Subcutaneous preadipocyte (primary cell): ENCODE measurements at places on chromosomes 1 and 21. TPM values are rescaled to one million over a fixed set of nuclear protein-coding genes. Genes with fewer than 3 reads are reported as not detected.

Gene KRTAP6-3
- not detected in 2 replicates for total RNA-seq

Gene DRAXIN
- under 0.01 TPM in 2 replicates for total RNA-seq

Gene IFI44
- total RNA-seq, result 7.8 and 26.5 TPM in 2 replicates

Gene KCND3
- under 0.01 and 0.37 TPM in 2 replicates for total RNA-seq

Gene S100A2
- 1.5 and 1.6 TPM in 2 replicates for total RNA-seq

Gene ACTN2
- total RNA-seq, result 0.39 TPM in 1 of 2 replicates, not detected in the other

Gene BRINP3
- under 0.01 TPM in 1 of 2 replicates, not detected in the other for total RNA-seq

Gene OR2T1
- not detected in 2 replicates for total RNA-seq

Gene NPPB
- total RNA-seq, result not detected in 2 replicates

Gene TIAM1
- total RNA-seq, result 18.4 and 28.3 TPM in 2 replicates

Gene TNFRSF8
- total RNA-seq, result under 0.01 TPM in 1 of 2 replicates, not detected in the other

Gene OTUD3
- 2.6 and 8.4 TPM in 2 replicates for total RNA-seq

Gene MAP3K21
- total RNA-seq, result 1.1 and 3.7 TPM in 2 replicates

Gene HUNK
- total RNA-seq, result under 0.01 and 0.37 TPM in 2 replicates

Gene SEMA4A
- total RNA-seq, result 0.37 and 0.98 TPM in 2 replicates

Gene OLFML2B
- 26.8 and 39.5 TPM in 2 replicates for total RNA-seq

Gene LCE1E
- 0.37 TPM in 1 of 2 replicates, not detected in the other for total RNA-seq

Gene TMPRSS15
- total RNA-seq, result not detected in 2 replicates

Gene ZSCAN20
- 7.7 and 8.8 TPM in 2 replicates for total RNA-seq

Gene SLC16A4
- 6.3 and 11.0 TPM in 2 replicates for total RNA-seq

Gene CR1L
- total RNA-seq, result not detected in 2 replicates

Gene ANP32E
- total RNA-seq, result 17.6 and 22.3 TPM in 2 replicates
